DMS53 (cell line): ENCODE measurements at places on chromosomes 11 and 22.
A peak's percentile ranks its signal among the peaks of the same experiment; 100 is the strongest.

- no peak for DNase-seq
Measured at GRCh38 chr22:42742940-42743339, 22.3 kb upstream of the A4GALT start.

DNA sequence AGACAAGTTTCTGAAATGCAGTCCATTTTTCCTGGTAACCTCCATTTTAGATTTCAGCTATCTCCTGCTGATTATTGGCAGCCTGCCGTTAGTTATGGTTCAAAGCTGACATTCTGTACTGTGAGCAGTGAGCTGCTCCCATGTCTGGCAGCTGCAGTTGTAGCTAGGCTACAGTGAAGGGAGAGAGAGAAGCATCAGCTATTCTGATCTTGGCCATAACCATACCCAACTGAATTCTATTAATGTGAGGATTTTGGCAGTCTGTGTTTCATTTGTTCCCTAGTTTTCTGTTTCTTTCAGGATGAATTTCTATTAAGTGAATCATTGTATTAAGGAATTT is 33.4 kb downstream of the SIK2 start:
- DNase-seq, result no peak

- DNase-seq, result peak; percentile 21
Measured at GRCh38 chr11:116972691-116973090, 125.5 kb downstream of the SIK3 start.

- no peak for DNase-seq
Measured at GRCh38 chr22:50715776-50716175, 22.2 kb upstream of the ACR start.

- no peak for DNase-seq
Measured at GRCh38 chr11:118200497-118200896, 24.1 kb upstream of the SCN2B start.

- DNase-seq, result no peak
Measured at GRCh38 chr22:35335936-35336781, 36.5 kb downstream of the TOM1 start.

- DNase-seq, result peak; percentile 79
Measured at GRCh38 chr11:77036398-77036797, 2.2 kb downstream of the B3GNT6 start.

GRCh38 chr22:42376711-42377554 is 55.3 kb downstream of the NFAM1 start:
- peak; percentile 38 for DNase-seq

- DNase-seq, result peak; percentile 78
Measured at GRCh38 chr11:111538407-111539114, 2.0 kb upstream of the LAYN start.

- no peak for DNase-seq
Measured at GRCh38 chr11:122091835-122092234, 24.2 kb downstream of the BLID start.

- DNase-seq, result peak; percentile 16
Measured at GRCh38 chr11:35536470-35536869, 11.1 kb upstream of the PAMR1 start.

- peak; percentile 10 for DNase-seq
Measured at GRCh38 chr22:37334859-37335805, 52.8 kb downstream of the CYTH4 start.
